ENCODE measurements at places on chromosomes 6 and 20.

- DNase-seq: no peak
Observed at GRCh38 chr6:17381424-17382147, 11.8 kb upstream of the CAP2 start.

DNA sequence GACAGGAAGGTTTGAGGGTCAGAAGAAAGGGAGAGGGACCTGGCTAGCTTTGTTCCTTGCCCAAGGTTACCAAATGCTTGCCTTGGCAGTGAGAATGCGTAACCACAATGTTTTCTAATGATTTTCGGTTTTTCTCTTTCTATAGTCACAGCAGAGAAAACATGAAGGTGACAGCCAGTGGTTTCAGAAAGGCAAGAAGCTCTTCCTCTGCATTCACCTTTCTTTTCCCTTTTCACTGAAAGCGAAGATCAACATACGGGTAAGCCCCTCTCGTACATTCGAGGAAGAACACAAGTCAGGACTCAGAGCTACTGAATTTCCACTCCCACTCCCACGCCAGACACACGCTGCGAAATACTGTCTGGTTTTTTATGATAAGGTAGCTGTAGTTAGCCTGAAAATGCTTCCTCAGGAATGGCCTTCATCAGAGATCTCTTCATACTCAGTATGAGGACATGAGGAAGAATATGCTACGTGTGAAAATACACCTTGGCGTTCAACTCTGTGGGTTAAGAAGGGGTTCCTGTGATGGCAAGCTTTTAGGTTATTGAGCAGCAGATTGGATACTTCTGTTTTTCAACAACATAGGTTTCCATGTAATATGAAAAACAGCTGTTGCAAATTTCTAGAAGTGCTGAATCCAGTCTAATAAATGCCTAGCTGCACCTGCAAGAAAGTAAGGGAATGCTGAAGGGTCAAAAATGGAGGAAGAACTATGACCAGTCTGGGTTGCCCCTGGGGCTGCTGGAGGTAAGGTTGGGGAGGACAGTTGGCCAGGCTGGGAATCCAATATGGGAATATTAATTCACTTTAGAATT, 7.4 kb upstream of the CD83 start:
- no peak for DNase-seq

GRCh38 chr20:49713753-49714712, at the start of gene B4GALT5:
Gene B4GALT5, minus strand, starts transcription at chr20:49713878. Its CDS starts 188 bp downstream, at chr20:49713690.
- peak; percentile 81 for DNase-seq

GRCh38 chr6:109451376-109451775, 4.2 kb downstream of the MICAL1 start:
- no peak for DNase-seq

GRCh38 chr6:137647762-137648447, 153.7 kb upstream of the OLIG3 start:
- no peak for DNase-seq

DNA sequence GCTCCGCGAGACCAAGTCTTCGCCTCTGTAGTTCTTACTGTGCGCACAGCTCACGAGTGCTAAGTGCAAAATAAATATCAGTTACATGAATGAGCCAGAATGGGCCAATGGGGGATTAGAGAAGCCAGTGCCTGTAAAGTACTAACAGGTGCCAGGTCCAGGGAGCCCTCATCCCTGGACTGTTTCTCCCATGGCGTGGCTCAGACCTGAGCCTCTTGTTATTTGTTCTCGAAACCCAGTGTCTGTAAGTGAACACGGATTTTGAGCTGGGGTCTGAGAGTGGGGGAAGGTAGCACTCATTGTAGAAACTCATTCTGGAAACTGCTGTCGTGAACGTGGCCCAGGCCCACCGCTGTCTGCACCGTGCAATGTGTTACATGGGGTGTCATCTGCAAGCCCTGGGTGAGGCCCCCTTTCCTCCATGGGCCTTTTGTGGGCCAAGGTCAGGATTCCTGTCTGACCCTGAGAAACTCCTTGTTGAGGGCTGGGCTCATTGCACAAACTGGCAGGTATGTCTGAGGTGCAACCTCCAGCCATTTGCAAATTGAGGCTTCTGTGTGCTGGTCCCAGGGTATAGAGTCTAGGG, 154.7 kb downstream of the SYCP2 start:
- DNase-seq: no peak

- no peak for DNase-seq
Observed at GRCh38 chr6:30361661-30362060, 16.7 kb downstream of the RPP21 start.

DNA sequence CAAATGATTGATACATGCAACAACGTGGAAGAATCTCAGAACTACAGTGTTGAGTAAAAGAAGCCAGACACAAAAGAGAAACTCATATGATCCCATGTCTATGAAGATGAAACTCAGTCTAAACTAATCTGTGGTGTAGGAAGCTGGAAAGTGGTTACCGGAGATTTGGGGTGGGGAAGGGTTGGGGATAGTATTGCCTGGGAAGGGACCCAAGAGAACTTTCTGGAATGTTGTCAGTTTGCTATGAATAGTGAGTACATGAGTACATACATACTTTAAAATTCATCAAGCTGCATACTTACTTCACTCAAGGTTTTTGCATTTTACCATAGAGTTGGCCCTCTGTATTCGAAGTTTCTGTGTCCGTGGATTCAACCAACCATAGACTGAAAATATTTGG, 106.0 kb downstream of the SAMD5 start:
- no peak for DNase-seq

- DNase-seq: no peak
Observed at GRCh38 chr20:1555952-1556351, 1.6 kb downstream of the SIRPD start.

GRCh38 chr6:37531026-37531425, 31.3 kb upstream of the CCDC167 start:
- no peak for DNase-seq

- DNase-seq: no peak
Observed at GRCh38 chr6:168223755-168224154, 95.8 kb downstream of the DACT2 start.

Data from endothelial cell (in vitro differentiated cells).